Smooth muscle cell of the coronary artery (primary cell): ENCODE measurements at places on chromosomes 1 and 21. TPM values are rescaled to one million over a fixed set of nuclear protein-coding genes. Genes with fewer than 3 reads are reported as not detected.

Gene MYOC
- 0.23 TPM in 2 replicates for total RNA-seq

Gene AADACL4
- total RNA-seq: not detected in 2 replicates

Gene FAM78B
- total RNA-seq: under 0.01 and 0.47 TPM in 2 replicates

Gene PCP4
- total RNA-seq: not detected in 2 replicates

Gene IGSF5
- total RNA-seq: not detected in 2 replicates

Gene TPTE
- not detected in 2 replicates for total RNA-seq

Gene CENPL
- 3.9 and 9.5 TPM in 2 replicates for total RNA-seq

Gene NT5C1A
- total RNA-seq: not detected in 2 replicates

Gene S100A14
- total RNA-seq: 0.12 and 0.30 TPM in 2 replicates
